ENCODE measurements at places on chromosomes 5 and 9. TPM values are rescaled to one million over a fixed set of nuclear protein-coding genes. Genes with fewer than 3 reads are reported as not detected.

The SPINK1 gene
- 9.4 TPM for polyA plus RNA-seq

- DNase-seq, result no peak
Measured at GRCh38 chr5:103785569-103785968, 223.0 kb upstream of the NUDT12 start.

DNA sequence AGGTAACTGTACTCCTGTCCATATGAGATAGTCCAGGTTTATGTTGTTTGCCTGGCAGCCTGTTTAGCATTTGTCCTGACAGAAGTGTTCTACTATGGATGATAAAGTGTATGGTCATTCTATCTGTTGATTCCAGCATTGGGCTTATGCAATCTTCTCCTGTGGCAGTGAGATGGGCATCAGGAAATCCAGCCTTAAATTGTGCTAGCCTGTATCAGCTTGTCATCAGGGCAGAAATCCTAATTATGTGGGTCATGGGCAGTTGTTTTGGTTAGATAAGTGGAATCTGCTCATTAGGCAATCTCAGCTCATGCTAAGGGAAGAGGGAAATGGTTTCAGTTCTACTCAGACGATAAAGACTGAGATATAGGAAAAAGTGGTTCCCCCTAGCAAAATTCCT is 247.4 kb upstream of the CHD1 start:
- DNase-seq, result no peak

The IL12B gene
- polyA plus RNA-seq, result not detected

GRCh38 chr5:58551492-58551891 is 31.4 kb upstream of the RAB3C start:
- DNase-seq, result no peak
